RWPE2 (cell line): ENCODE measurements at places on chromosomes 5 and 9.

DNA sequence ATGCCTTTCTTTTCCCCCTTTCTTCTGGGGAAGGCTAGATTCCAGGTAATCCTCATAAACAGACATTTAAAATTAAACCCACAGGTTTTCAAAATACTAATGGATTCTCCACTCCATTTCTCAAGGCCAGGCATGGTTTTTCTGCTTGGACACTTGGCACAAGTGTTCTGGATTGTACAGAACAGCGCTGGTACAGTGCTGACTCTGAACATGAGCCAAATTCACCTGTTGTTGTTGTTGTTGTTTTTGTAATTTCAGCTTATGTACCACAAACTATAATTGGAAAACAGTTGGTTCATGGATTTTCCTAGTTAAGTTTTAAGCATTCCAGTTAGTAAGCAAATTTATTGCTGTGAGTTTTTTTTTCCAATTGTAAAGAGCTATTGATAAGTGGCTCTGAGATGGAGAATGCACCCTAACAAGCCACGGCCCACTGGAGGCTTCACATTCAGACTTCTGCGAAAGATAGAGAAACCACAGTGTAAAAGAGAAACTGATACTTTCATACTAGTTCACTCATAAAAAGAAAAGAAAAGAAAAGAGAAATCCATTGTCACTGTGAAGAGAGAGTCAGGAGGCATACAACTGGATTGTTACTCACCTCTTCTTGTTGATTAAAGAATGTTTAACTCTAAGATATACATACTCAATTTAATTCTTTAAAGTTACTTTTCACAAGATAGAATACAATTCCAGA, 16.2 kb upstream of the ITGA1 start:
- no peak for DNase-seq

DNA sequence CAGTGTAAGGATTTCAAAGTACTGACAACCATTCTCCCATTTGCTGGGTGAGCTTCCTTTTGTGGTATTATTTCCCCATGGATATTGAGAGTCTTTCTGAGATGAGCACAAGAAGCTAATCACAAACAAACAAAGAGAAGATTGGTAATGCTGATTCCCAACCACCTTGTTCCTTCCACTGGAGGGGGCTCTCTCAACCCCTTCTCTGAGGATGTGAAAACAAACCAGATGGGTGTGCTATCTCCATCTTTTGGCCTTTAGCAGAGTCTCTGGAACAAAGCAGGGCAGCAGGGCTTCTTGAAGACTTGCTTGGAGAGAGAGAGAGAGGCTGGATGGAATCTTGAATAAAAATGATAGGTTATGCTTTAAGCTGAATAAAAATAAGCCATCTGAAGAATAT, 576.7 kb upstream of the ZNF462 start:
- no peak for DNase-seq

DNA sequence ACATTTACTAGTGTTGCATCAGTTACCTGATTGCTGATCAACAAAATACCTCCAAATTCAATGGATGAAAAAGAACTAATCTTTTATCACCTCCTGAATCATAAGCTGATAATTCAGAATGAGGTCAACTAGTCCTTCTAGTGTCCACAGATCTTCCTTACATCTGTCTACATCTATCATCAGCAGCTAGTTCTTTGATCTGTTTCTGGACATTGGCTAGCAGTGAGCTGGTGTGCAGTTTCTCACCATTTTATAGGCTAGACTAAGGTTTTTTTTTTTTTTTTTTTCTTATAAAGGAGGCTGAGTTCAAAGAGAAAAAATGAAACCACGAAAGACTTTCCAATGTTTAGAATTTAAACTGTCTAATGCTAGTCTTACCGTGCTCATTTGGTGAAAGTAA, 534.3 kb upstream of the ST8SIA4 start:
- DNase-seq: no peak

GRCh38 chr5:59354811-59355210, 538.7 kb downstream of the PDE4D start:
- no peak for DNase-seq

GRCh38 chr9:133113949-133114885, 6.8 kb downstream of the RALGDS start:
- peak; percentile 51 for DNase-seq

- no peak for DNase-seq
Observed at GRCh38 chr5:107809201-107810034, 138.7 kb upstream of the EFNA5 start.

GRCh38 chr9:76798527-76798926, 34.3 kb downstream of the PCA3 start:
- DNase-seq: no peak

DNA sequence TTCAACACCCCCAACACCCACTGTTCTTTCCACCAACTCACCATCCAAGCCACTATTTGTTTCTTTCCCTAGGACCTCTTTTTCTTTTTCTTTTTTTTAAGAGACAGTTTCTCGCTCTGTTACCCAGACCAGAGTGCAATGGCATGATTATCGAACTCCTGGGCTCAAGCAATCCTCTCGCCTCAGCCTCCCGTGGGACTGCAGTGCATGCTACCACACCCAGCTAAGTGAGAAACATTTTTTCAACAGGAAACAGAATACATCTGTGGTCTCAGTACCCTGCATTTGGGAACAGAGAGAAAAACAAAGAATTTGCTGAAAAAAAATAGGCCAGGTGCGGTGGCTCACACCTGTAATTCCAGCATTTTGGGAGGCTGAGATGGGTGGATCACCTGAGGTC, 24.6 kb downstream of the B4GALT1 start:
- DNase-seq: peak; percentile 14

DNA sequence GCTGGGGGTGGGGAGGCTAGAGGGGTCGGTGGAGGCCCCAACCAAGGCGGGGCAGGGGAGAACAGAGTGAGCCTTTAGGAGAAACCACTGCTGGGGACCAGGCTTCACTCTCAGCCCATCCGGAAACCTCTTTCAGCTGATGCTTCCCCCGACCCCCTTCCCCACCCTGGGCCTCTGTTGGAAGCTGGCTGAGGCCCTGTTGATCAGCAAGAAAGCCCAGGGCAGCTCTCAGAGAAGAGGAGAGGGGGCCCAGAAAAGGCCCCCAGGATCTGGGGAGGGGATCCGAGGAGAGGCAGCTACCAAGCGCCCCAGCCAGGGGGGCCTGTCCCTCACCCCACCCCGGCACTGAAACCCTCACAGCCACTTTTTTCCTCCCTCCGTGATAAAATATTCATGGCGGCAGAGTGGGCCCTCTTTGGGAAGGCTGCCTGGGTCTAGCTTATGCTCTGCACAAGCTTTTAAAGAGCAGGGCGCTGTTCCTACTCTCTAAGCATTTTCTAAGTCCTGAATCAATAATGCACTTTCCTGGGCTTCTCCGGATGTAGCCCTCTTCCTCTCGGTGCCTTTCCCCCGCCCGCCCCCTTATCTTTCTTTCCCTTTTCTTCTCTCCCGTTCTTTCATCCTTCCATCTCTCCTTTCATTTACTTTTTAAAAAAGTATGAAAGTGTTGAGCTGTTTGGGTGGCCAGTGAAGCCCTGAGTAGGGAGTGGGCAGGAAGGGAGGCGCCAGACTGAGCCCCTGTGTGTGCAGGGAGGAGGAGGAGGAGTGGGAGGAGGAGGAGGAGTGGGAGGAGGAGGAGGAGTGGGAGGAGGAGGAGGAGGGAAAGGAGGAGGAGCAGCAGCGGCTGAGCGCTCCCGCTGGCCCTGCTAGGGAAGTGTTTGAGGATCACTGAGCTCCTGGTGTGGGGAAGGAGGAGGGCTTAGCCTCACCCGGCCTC, 23.5 kb downstream of the NTNG2 start:
- no peak for DNase-seq

- DNase-seq: no peak
Observed at GRCh38 chr5:172683264-172683644, 42.2 kb downstream of the NEURL1B start.

- no peak for DNase-seq
Observed at GRCh38 chr9:95081998-95082397, 235.5 kb downstream of the FANCC start.

DNA sequence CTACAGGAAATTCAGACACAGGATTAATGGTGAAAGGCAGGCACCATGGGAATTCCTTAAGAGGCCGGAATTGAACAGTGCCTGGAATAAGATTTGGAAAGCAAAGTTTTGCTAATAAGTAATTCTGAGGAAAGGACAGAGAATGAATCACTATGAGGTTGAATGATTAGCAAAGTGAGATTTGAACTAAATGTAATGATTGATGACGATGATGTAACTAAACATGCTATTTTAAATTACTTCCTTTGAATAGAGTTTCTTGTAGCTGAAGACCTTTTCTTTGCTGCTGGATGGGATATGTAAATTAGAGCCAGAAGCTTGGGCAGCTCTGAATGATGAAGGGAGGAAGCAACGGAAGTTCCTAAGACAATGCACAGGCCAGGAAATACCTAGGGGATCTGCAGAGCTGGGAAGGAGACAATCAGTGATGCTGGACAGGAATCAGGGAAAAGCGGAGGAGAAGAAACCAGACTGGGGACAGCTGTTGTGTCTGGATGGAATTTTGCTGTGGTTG, 482.0 kb downstream of the PSAT1 start:
- no peak for DNase-seq

DNA sequence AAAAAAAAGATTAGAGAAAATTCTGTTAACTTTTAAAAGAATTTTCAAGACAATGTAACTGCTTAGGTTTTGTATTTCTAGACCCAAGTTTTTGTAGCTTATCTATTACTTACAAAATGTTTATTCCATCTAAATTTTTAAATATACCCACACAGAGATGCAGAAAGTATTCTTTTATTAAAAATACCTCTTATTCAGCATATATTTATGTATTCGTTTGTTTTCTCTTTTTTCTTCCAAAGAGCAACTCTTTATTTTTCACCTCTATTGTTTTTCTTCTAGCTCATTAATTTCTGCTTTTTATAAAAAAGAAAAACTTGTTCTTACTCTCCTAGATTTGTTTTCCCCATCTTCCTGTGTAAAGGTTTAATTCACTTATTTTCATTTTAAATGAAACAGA, 180.3 kb downstream of the ZDHHC21 start:
- no peak for DNase-seq

DNA sequence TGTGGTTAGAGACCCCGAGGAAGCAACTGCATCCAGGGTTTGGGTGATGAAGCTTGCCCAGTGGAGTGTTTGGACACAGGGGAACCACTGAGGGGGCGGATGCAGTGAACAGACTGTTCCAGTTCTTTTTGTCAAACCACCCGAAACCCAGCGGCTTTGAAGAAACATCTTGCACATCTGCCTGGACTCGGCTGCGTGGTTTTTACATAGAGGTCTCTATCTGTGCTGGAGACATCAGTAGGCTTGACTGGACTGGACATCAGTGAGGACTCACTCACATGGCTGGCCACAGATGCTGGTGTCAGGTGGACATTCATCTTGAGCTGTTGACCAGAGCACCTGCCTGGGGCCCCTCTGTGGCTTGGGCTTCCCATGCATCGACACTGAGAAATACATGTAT, 15.3 kb upstream of the SPATA31E1 start:
- DNase-seq: no peak

- no peak for DNase-seq
Observed at GRCh38 chr5:37120270-37120669, 128.9 kb downstream of the CPLANE1 start.

GRCh38 chr5:161889971-161890370, 42.1 kb downstream of the GABRA1 start:
- DNase-seq: no peak

DNA sequence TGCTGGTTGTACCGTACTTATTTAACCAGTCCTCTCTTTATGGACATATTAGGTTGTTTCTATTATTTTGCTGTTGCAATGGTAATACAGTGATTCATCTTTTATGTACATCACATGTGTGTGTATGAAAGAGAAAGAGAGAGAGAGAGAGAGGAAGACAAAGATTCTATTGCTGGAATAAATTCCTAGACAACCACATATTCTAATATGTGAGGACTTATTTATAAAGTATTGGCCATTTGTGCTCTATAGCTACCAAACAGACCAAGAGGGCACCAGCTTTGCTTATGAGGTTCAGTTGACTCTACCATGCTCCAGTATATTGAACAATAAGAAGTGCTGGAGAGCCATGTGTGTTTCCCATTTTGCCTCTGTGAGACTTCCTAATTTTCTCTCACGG, 513.5 kb downstream of the DMAC1 start:
- no peak for DNase-seq
